ENCODE measurements at places on chromosomes 16 and 17. TPM values are rescaled to one million over a fixed set of nuclear protein-coding genes. Genes with fewer than 3 reads are reported as not detected.

- DNase-seq, result no peak
These were observed 89.9 kb upstream of the CIBAR2 start for GRCh38 chr16:85202051-85202601.

DNA sequence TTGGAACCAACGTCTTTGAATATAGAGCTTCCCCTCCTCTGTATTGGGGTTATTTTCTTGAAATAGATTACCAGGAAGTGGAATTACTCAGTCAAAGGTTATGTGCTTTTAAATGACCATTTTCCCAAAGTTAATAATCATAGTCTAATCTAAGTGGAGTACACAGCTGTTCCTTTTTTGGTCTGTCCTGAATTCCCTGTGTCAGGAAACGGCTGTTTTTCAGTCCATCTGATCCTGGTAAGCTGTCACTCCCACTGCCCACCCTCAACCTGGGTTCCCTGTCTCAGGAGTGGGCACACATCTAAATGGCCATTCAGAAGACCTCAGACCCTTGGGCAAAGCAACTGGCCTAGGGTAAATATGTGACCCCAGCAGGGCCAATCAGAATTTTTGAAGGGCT lies 57.6 kb upstream of the KSR1 start:
- no peak for DNase-seq

DNA sequence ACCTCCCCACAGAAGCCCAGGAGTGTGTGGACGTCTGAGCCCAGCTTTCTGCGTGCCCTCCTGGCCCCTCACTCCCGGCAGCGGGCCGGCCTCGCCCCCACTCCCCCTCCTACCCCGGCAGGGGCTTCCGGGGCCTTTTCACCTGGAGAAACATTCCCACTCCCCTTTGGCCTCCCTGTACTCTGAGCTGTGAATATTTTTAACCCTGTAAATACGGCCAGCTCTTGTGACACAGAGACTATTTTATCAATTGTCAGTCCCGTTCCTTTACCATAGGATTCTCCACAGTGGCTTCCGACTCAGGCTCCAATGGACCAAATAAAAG lies 5.9 kb upstream of the PRR35 start:
- no peak for DNase-seq

DNA sequence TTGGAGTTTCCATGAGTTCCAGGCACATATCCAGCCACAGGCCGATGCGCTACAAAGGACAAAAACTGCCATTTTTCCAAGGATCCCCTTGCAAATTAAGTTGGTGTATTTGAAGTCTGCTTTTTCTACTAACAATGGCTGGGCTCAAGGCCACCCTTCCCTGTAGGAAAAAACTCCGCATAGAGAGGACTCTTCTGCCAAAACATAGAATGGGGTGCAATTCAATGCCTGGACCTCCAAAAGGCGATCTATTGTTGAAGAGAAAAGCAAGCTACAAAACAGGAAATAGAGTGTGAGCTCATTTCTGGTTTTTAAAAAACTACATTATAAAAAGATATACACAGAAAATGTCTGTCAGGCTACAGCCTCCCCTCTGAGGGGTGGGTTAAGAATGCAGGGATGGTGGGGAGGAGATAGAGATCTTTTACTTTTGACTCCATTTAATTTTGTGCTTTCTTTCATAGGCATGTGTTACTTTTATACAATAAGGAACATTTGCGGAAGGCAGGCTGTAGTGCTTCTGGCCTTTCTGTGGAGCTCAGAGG lies 22.9 kb upstream of the PRSS54 start:
- no peak for DNase-seq

DNA sequence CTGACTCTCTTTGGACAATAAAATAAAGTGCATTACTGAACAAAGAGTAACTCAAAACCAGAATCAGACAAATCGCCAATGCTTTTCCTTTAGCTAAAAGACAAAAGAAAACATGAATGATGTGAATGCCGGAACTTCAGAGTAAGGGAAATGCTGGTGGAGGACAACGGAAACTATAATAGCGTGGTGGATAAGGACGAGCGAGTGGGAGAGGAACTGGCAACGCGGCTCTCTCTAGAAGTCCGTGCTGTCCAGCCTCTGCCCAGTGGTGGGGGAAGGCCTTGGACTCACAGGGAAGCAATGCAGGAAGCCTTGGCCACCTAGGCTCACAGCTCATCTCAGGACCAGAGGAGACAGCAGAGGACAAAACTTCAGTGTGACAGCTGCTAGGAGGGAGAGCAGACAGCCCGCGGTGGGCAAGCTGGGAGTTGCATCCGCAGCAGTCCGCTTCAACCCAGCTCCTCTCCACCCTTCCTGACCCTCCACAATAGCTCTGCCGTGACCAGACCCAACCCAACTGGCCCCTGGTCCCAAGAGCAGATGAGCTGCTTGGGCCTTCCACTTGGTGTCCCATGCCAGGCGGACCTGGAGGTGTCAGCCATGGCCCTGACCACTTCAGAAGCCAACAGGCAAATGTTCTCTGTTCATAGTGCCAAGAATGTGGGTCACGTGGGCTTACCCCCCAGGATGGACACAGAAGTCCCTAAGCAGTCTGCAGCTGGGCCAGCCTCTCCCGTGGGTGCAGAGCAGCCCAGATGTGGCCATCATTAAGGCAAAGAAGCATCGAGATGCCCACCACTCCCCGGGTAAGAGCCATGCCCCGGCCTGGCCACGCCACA lies 5.3 kb upstream of the FAAP100 start:
- no peak for DNase-seq

DNA sequence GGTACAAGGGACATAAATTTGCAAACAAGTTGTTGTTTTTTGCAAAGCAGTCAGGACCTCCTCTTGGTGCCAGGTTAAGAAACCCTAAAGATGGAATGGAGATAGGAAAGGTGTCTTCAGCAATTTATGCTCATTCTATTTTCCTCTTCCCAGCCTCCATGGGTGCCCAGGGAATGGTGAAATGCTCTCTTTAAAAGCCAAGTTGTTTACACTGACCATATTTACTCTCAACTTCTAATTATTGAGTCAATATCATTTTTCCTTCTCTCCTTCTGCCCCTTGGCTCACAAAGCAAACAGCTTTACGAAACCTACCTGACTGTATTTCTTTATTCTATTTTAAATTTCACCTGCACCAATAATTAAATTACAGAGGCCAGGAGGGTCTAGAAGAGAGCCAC lies 138.5 kb upstream of the IRX3 start:
- DNase-seq, result no peak

- no peak for DNase-seq
These were observed 396.6 kb downstream of the CPPED1 start for GRCh38 chr16:12406926-12407690.

DNA sequence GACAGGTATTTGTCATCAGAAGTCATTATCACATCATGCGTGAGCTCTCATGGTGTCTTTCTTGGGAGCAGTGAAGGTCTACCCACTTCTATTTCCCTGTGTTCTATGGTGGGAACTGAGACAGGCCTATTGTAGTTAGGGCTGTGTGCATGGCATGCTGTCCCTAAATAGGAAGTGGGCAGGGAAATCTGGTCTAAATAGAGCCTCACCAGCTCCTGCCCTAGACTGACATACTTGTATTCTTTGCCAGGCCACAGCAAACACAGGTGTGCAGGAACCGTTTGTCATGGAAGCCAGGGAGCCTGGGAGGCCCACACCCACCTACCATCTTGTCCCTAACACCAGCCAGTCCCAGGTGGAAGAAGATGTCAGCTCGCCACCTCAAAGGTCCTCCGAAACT lies 10.1 kb downstream of the SLC7A6 start:
- DNase-seq, result no peak

- DNase-seq, result peak; percentile 15
These were observed 325.3 kb downstream of the UTP18 start for GRCh38 chr17:51585514-51586104.

GRCh38 chr16:54655121-54655590 lies 275.5 kb upstream of the IRX5 start:
- DNase-seq, result no peak

DNA sequence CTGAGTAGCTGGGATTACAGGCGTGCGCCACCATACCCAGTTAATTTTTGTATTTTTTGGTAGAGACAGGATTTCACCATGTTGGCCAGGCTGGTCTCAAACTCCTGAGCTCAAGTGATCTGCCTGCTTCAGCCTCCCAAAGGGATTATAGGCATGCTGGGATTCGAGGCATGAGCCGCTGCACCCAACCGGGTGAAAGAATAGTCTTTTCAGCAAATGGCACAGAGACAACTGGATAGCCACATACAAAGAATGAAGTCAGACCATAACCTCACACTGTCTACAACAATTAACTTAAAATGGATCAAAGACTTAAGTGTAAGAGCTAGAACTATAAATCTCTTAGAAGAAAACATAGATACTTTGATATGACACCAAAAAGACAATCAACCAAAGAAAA lies 67.6 kb downstream of the TBC1D16 start:
- DNase-seq, result no peak

The SLC16A11 gene
- 0.18 TPM for polyA plus RNA-seq

The EFNB3 gene
- 26.1 TPM for polyA plus RNA-seq

The RDM1 gene
- polyA plus RNA-seq, result 2.5 TPM

The TBX2 gene
- polyA plus RNA-seq, result 37.8 TPM

The LDAF1 gene
- 10.0 TPM for polyA plus RNA-seq

The TMC5 gene
- polyA plus RNA-seq, result not detected
